LoVo (cell line): ENCODE measurements at places on chromosomes 1 and 21.
A peak's percentile ranks its signal among the peaks of the same experiment; 100 is the strongest.

DNA sequence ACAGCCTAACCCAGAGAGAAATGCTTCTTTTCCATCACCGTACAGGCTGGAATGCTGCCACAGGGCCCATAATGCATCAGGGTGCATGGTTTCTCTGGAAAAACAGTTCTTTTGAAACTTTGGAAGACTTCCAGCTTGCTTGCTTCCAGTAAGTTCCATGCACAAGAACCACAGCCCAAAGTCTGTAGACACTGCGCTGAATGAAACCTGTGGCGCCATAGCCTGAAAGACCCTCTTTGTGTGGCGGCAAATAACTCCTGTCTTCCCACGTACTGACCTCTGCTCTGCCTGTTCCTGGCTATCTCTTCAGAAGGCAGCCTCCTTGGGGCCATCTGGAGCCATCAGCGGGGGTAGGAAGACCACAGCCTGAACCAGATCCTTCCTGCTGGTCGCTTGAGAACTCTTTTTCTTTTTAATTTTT lies 15.1 kb downstream of the MIIP start:
- DNase-seq, result no peak

DNA sequence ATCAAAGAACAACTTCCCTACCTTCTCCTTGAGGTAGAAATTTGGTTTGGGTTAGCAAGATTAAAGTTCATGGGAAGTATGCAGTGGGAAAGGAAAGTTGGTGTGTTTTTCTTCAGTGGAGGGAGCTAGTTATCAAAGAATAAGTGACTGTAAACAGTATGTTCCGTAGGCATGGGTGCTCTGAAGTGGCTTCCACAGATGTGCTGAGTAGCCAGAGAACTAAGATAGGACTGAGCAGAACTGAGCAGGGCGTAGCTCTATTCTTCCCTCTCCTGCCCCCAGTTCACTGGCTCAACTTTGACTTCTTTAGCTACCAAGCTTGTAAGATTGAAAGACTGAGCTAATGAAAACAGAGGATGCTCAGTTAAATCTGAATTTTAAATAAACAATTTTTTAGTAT lies 3.4 kb downstream of the ADCY10 start:
- DNase-seq, result no peak

DNA sequence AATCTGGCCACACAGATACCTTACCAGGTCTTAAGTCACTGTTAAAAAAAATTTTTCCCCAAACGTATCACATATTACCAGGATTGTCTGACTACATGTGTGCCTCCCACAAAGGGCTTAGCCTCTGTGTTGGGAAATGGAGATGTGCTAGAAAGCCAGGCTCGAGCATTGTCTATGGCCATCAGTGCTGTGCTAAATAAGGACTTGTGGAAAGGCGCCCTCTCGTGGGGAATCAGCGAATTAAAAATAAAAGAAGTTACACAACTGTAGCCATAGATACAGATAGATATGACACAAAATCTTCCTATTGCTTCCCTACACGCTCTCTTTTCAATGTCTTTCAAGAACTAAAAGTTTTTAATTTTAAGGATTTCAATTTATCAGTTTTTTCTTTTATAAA lies 47.5 kb upstream of the CRNN start:
- peak; percentile 68 for DNase-seq

DNA sequence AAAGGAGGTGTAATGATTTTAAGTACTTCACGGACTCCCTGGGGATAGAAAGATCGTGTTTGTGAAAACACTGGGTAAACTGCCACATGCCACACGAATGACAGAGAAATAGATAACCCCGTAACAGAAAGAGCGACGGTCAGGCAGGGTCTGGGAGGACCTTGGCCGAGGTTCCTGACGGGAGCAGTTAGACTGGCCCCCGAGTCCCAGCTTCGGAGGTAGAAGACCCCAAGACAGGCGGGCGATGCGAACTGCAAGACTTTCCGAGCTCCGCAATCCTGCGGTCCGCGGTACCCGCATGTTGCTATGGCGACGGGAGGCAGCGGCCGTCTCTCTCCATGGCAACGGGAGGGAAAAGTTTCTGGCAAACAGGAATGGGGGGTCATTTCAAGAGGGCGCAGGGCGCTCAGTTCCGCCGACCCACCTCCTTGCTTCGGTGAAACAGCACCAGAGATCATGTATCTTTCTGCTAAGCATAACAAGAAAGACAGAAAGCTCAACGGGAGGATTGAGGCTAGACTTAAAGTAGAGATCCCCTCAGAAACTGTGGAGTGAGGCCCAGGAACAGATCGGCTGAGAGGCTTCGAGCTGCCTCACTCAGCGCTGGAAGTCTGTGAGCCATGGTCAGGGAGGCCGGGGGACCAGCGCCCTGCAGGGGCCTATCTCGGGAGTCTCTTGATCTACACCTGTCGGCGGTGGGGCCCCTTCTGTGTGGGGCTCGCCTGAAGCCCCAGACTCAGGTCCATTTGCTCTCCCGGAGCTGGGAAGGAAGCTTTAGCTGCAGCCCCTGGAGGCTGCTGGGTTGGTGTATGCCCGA lies 685 bp upstream of the SYT6 start:
- DNase-seq, result no peak

GRCh38 chr1:70142075-70142474 lies 63.3 kb downstream of the LRRC40 start:
- DNase-seq, result no peak

DNA sequence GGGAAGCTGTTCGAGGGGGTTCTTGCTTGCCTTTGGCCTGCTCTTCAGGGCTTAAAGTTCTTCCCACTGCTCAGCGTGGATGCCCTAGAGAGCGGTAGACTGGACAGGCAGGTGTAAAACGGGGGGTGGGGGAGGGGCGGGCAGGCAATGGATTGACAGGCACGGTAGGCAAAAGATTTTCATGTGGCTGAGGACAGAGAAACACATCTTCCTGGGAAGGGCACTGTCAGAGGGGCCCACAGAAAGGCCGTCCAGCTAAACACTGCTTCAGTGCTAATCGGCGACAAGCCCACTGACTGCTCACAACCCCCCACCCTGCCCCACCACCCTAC lies 412 bp downstream of the ABCA4 start:
- no peak for DNase-seq

- peak; percentile 75 for DNase-seq
Measured at GRCh38 chr1:226121587-226122400, 59.3 kb downstream of the H3-3A start.

GRCh38 chr1:205270764-205271163 lies 43.0 kb downstream of the TMCC2 start:
- DNase-seq, result no peak

DNA sequence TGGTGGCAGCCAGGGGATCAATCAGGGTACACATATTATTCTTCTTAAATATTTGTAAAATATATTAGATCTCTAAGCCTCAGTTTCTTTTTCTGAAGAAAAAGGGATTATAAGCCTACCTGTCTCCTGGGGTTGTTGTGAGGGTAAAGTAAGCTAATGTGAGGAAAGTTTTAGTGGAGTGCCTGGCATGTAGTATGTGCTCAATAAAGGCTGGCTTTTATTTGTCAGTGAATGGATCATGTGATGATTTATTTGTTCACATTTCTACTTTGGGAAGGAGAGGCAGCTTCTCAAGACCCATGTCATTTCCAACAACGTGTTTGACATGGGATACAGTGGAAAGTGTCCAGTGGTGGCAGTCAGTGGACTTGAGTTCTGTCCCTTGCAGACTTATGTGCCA lies 12.4 kb upstream of the RBM15 start:
- no peak for DNase-seq

DNA sequence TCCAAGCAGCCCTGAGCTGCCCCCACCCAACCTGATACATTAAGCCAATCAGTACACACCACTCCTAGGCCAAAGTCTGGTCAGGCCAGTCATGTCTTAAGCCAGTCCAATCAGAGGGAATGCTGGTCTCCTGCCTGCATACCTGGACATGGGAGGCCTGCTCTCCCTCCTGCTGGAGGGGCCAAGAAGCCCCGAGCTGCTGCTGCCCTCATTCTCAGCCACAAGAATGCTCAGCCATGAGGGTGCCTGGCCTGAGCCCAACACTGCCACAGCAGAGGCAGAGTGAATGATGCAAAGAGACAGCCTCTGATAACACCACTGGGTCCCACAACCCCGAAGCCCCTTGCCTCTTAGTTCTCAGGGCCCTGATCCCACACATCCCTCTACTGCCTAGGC lies 23.0 kb downstream of the CHD5 start:
- no peak for DNase-seq

GRCh38 chr1:65668368-65668767 lies 124.3 kb upstream of the PDE4B start:
- DNase-seq, result no peak

DNA sequence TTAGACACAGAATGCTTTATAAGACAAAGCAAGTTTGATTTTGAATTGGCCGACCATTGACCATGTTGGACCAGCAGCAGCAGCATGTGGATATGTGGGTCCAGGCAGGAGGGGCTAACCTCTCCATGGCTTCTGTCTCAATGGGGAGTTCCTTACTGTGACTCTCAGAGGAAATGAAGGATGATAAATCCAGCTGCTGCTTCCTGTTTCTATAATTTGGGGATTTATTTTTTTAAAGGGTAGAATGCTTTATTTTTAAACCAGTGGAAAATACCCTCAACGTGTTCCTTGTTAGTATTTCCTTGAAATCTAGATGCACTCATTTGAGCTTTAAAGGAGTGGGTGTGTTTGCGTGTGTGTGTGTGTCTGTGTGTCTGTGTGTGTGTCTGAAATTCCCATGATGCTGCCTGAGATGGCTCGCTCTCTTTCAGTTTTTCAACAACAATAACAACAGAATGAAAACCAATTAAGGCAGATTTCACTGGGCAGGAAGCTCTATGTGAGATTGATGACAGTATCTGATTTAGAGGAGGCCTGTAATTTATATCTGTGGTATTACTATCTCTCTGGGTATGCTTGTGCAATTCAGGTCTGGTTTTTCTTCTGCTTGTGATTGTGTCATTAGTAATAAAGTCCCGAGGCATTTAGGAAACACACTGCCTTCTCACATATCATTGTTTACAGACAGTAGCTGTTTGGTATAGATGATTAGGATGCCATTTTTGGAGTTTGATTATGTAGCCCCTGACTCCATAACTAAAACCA lies 86.1 kb upstream of the ZNF326 start:
- no peak for DNase-seq

DNA sequence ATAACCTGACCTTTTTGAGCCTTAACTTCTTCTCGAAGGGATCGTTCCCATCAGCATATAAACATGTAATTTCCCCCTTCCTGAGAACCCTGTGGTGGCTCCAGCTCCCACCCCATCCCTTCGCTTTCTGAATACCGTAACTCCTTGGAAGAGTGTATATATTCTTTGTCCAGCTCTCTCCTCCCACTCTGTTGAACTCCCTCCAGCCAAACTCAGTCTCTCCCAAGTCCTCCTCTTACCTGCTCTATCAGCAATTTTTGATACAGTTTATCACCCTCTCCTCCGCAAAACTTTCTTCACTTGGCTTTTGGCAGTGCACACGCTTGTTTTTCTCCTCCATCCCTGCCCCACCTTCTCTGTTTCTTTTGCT lies 109.9 kb upstream of the SLC25A33 start:
- no peak for DNase-seq

DNA sequence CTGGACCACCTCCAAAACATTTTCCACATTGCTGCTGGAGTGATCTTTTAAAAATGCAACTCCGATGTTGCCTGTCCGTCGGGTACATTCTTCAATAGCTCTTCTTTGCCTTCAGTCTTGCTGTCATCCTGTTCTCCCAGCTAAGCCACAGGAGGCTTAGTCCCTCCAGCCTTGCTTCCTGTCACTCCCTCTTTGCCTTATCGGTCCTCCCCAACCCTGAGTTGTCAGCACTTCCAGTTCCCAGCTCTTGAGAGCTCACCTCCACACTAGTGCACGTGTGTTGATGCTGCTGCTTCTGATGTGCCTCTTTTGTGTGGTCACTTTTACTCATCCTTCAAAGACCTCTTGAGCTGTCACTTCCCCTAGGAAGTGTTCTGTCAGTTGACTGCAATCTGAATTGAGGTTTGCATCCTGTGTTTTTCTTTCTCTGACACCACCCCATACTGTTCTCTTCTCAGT lies 15.3 kb downstream of the UCK2 start:
- no peak for DNase-seq

DNA sequence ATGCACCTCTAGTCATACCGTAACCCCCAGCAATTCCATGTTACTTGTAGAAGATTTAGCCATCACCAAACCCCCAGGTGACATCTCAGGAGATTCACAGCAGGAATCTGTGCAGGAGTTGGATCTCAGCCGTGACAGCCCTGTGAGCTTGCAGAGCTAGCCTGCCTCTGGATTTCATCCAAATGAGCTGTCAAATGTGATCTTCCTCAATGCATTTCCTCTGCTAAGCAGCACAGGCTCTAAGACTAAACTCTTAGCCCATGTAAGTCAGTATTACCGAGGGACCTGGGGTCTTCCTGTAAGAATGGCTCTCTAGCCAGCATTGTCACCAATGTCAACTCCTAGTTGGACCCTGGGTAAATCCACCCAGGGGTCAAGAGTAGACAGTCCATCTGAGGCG lies 41.7 kb downstream of the UMODL1 start:
- no peak for DNase-seq

- DNase-seq, result no peak
Measured at GRCh38 chr1:19844731-19845495, 29.8 kb upstream of the RNF186 start.

DNA sequence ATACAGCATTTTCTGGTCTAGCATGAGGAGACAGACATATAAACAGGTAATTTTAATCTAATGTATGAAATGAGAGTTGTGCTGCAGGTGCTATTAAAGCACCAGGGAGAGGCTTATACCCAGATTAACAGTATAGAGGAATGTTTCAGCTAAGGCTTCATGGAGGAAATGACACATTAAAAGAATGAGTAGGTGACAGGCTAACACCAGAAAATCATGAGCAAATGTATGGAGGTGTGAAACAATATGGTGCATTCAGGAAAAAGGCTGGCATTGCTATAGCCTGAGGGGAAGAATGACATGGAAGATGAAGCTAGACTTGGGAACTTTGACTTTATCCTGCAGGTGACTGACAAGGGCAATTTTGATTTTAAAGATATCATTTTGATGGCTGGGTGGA lies 7.0 kb downstream of the ARPC5 start:
- no peak for DNase-seq

- DNase-seq, result no peak
Measured at GRCh38 chr1:41475346-41475745, 9.1 kb downstream of the EDN2 start.

GRCh38 chr1:66302815-66303214 lies 231.1 kb upstream of the SGIP1 start:
- DNase-seq, result no peak

DNA sequence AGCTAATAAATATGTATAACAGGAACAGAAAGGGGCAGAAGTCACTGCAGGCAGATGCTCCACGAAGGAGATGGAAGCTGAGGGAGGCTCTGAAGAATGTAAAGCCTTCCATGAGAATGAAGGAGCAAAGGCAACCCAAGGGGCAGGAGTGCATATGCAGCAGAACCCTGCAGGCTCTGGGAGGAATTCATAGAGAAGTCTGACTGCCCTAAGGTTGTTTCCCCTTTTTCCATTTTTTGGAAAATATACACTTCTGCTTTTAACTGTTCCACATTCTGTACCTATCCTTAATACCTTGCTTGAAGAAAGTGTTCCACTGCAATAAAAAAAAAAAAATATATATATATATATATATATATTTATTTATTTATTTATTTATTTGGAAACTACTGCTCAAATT lies 69.6 kb downstream of the CD34 start:
- no peak for DNase-seq

- no peak for DNase-seq
Measured at GRCh38 chr21:28817871-28818270, 174.8 kb downstream of the LTN1 start.
